ENCODE measurements at places on chromosomes 2 and 18. TPM values are rescaled to one million over a fixed set of nuclear protein-coding genes. Genes with fewer than 3 reads are reported as not detected.

Gene LIMS2
- 3.6 TPM for total RNA-seq

Gene ZNF804A
- under 0.01 TPM for total RNA-seq

Gene PRKAG3
- not detected for total RNA-seq

Gene CHRNG
- not detected for total RNA-seq

Gene DNAJC5G
- not detected for total RNA-seq

Gene TRIM43
- total RNA-seq, result not detected

Gene FNDC4
- total RNA-seq, result 19.5 TPM

Gene NPHP1
- 9.9 TPM for total RNA-seq

Gene ITGB6
- not detected for total RNA-seq

Gene E2F6
- 14.6 TPM for total RNA-seq

Gene CD8B2
- total RNA-seq, result not detected

Gene SERPINB4
- under 0.01 TPM for total RNA-seq

Gene HOXD12
- total RNA-seq, result not detected

Gene MATN3
- 1.4 TPM for total RNA-seq

Gene RIT2
- total RNA-seq, result not detected

Gene TTN
- total RNA-seq, result 1.3 TPM

Gene GRHL1
- 1.3 TPM for total RNA-seq

Gene CTAGE1
- not detected for total RNA-seq

Gene POTEJ
- total RNA-seq, result not detected

Gene PPP1R1C
- total RNA-seq, result not detected

Gene INPP5D
- 24.7 TPM for total RNA-seq

Gene PSMA8
- not detected for total RNA-seq

Gene COL3A1
- 46.7 TPM for total RNA-seq

Gene PLGLB1
- total RNA-seq, result not detected

Gene BOD1L2
- not detected for total RNA-seq

Gene UGT1A7
- not detected for total RNA-seq

Gene NDUFS1
- total RNA-seq, result 167 TPM

Gene COLEC11
- total RNA-seq, result not detected

Gene SFT2D3
- 5.2 TPM for total RNA-seq

Gene TDRD15
- total RNA-seq, result under 0.01 TPM

Gene CCDC141
- total RNA-seq, result 0.15 TPM

Gene B4GALT6
- total RNA-seq, result 7.8 TPM

Gene MEIS1
- 42.6 TPM for total RNA-seq

Measured in epithelial cell of umbilical artery (primary cell).